ENCODE measurements at places on chromosomes 5 and 9.

DNA sequence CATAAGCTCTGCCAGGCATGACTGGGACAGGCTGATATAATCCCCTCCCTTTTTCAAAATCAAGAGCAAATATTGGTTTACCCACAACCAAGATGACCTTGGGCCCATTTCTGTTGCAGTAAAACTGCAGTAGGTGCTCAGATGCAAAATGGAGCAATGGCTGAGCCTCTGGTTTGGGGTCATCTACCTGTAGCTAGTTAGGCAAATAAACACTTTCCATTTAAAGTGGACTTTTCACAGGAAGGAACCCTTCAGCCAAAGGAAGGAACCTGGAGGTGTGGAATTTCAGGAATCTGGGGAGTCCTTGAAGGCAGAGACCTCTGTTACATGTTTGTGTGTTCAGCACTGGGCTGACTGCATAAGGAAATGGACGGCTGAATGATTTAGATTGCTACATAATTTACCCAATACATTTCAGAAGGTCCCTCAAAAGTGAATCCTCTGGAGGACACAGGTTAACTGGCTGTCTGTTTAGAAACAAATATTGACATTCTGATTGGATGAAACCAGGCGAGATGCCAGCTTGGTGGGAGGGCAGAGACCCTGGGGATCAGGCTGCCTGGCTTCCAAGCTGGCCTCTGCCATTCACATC is 170.1 kb upstream of the ZNF618 start:
- no peak for DNase-seq

GRCh38 chr5:61339764-61340163 is 7.7 kb downstream of the ZSWIM6 start:
- no peak for DNase-seq

- DNase-seq: no peak
These were observed 13.4 kb downstream of the HSPA5 start for GRCh38 chr9:125227761-125228160.

- no peak for DNase-seq
These were observed 565.7 kb upstream of the FTMT start for GRCh38 chr5:121285801-121286521.

- DNase-seq: no peak
These were observed 282.2 kb downstream of the MAN2A1 start for GRCh38 chr5:109971968-109972367.

- DNase-seq: no peak
These were observed 10.0 kb upstream of the SLC2A8 start for GRCh38 chr9:127386981-127387380.

- DNase-seq: no peak
These were observed 51.7 kb upstream of the MYO10 start for GRCh38 chr5:16987776-16988175.

DNA sequence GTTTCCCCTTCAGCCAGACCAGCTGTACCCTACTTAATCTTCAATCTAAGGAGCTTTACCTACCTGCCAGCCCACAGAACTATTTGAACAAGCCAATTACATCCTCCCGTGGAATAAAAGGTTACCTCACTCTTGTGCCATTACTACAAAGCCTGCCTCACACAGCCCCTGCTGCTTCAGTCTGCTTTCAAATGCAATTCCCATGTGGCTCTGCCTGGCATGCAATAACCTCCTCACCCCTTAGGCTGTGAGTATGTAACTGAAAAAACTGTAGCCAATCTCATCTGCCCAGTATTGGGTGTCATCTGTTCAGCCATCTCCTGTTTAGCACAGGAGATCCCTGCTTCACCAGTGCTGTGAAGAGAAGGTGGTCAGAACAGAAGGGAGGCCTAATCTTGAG is 6.1 kb upstream of the GCNT1 start:
- no peak for DNase-seq

GRCh38 chr9:16092142-16093091 is 539.6 kb downstream of the CCDC171 start:
- no peak for DNase-seq

DNA sequence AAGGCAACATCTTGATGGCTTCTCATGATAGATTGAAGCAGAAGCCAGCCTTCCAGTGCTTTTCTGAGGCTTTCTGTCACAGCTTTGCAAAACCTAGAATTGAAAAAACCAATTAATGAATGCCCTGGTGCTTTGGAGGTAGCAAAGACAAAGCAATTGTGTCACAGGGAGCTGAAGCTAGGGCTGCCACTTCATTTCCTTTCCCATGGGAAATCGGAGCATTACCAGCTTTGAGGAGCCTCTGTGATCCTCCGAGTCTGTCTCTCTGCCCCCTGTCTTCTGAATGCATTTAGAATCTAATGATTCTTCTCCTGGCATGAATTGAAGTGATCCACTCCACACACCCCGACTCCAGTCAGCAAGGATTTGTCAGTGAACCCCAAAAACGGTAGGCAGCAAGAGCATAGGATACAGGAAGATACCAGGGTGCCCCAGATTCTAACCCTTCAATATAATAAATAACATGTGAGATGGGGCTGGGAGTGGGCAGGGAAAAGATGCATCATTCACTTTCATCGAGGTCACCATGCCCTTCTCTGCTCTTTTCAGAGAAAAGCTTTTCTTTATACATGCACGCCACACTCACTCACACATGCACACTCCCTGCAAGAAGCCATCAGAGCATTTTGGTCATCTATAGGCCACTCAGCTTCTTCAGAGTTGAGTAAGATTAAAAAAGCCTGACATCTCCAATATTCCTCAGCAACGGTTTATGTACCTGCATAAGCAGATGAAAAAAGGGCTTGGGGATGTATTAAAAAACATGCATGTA is 247.7 kb upstream of the ZNF462 start:
- no peak for DNase-seq

- DNase-seq: no peak
These were observed 131.0 kb upstream of the TARS1 start for GRCh38 chr5:33309536-33310345.

GRCh38 chr5:149409268-149409948 is 30.3 kb upstream of the IL17B start:
- DNase-seq: no peak

DNA sequence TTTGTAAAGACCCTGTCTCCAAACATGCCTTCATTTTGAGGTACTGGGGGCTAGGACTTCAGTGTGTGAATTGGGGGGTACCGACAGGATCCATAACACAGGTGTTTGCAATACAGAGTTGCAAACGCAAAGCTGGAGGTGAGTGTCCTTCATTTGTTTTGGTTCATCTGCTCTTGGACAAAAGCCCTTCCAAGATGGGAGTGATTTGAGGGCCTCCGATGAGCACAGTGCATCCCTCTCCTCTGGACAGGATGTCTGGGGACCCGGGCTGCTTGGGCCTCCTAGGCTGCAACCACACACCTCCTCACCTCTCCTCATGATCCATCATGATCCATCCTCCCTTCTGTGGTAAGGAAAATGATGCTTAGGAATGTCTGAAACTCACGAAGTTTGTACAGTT is 23.8 kb downstream of the FGD3 start:
- no peak for DNase-seq

- DNase-seq: no peak
These were observed 26.3 kb downstream of the SEMA5A start for GRCh38 chr5:9519537-9519936.

DNA sequence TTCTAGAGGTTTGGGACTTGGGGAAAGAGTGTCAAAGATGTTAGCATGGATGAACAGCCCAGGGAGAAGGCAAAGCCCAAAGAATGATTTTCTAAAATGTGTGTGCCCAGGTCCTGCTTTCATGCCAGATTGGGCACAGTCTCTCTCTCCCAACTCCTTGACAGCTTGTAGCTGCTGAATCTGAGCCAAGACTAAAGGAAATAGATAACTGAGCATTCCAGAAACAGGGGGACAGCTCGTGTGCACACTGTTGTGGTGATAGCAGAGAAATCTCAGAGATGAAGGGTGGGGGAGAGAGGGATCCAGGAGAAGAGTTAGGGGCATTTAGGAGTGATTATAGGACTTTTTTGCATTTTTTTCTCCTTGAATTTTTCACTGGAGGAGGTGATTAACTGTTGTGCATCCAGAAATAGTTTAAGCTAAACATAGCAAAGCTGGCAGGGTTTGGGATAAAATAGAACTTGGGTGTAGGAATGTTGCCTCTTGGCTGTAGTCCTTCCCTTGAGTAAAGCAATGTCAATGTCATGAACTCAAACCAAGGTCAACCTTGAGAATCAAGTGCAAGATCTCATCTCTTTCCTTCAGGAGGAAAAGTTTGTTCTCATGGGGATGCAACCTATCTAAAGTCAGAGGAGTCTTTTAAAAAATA is 245.9 kb downstream of the SH3GL2 start:
- no peak for DNase-seq

- no peak for DNase-seq
These were observed 46.5 kb downstream of the CXXC5 start for GRCh38 chr5:139694556-139695177.

DNA sequence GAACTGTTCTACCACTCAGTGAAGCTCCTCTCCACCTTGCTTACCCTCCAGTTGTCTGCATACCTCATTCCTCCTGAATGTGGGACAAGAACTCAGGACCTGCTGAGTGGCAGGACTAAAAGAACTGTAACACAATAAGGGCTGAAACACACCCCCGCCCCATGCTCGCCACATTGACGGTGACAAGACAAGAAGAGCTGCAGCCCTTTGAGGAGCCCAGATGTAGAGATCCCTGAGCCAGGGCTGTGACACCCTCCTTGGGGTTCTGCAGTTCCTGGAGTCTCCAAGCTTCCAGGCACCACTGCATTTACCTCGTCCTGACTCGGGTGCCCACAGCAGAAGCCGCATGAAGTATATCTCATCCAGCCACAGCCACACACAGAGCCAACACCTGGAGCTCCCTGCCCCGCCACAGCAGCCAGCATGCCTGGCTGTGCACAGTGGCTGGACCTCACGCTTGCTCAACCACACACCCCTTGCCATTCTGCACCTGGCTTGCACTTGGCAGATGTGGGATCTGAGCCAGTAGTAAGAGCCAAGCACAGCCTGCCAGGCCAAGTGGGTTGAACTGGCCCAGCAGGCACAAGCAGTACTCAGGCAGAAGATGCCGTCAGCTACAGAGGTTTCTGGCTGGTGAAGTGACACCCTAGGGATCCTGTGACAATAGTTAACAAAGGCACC is 166.1 kb downstream of the RNF180 start:
- DNase-seq: no peak

DNA sequence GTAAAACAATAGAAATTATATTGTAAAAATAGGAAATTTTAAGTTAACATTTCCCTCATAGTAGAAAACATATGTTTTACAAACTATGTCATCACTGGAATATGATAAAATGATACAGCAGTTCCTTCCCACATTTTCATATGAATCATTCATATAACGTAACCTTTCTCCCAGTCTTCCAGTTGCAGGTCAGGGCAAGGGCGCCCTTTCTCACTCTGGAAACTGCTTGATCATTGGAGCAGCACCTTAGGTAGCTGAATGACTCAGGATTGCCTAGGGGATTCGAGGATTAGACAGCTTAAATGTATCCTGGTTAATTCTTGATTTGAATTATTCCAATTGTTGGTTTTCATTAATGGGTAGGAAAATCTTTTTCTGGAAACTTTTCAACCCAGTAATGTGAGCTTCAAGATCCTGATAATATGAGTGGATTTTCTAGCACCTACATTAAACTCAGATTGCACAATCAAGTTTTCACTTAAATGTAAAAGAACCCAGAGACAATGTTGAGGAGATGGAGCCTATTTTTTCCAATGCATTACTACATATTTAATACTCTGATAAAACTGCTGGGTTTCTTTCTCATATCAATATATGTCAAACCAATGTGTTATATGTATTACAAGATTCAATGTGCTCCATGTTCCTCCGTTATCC is 32.6 kb upstream of the ANXA1 start:
- no peak for DNase-seq

DNA sequence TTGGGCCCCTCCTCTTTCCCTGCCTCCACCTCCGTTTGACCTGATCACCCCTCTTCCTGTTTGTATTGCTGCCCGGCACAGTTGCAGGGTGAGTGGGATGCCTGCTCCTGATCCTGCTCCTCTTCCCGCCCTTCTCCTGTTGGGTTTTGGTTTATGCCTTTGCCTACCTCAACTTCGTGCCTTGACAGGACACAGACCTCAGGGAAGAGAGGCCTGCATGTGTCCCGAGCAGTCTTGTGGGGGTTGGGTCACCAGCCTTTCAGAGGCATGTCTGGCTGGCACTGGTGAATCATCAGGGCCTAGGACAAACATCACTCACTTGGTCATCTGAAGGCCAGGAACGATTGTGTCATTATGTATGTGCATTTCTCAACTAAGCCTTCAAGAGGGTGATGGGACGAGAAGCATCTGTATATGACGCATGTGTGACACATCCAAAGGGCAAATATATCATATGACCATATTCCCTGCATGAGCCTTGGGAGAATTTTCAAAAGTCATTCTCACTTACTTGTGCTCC is 56.9 kb downstream of the NPR3 start:
- peak; percentile 59 for DNase-seq

GRCh38 chr5:84628918-84629317 is 244.2 kb upstream of the EDIL3 start:
- no peak for DNase-seq
